ENCODE measurements at places on chromosomes 6 and 20. TPM values are rescaled to one million over a fixed set of nuclear protein-coding genes. Genes with fewer than 3 reads are reported as not detected.

Gene LGSN
- 0.13 TPM for total RNA-seq

Gene BIRC7
- 0.31 TPM for total RNA-seq

Gene RCAN2
- 3.0 TPM for total RNA-seq

Gene SLCO4A1
- 9.4 TPM for total RNA-seq

DNA sequence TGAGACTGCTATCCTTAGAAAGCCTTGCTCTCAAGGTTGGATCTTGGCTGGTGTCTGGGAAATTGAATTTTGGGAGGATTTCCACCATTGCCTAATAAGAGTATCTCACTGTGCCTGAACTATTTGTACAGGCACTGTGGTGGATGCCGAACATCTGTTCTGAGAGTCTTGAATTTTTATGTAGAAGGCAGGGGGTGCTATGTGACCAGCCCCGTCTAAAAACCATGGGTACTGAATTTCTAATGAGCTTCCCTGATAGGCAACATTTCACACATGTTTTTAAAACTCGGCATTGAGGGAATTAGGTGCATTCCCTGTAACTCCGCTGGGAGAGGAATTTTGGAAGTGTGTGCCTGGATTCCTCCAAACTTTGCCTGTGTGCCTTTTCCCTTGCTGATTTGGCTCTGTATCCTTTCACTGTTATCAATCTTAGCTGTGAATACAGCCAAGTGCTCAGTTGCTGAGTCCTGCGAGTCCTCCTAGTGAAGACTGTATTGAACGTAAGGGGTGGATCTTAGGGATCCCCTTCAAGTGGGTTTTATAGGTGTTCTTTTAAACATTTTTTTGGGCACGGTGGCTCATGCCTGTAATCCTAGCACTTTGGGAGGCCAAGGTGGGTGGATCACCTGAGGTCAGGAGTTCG, 27.6 kb upstream of the SCAF8 start:
- no peak overlapping the region for H3K27ac ChIP-seq
- H3K4me1 ChIP-seq, result no peaks in the 10 kb centered on the region
- no peak overlapping the region for H3K4me3 ChIP-seq
- no peak for DNase-seq
- H3K27me3 ChIP-seq, result no peaks in the 10 kb centered on the region

DNA sequence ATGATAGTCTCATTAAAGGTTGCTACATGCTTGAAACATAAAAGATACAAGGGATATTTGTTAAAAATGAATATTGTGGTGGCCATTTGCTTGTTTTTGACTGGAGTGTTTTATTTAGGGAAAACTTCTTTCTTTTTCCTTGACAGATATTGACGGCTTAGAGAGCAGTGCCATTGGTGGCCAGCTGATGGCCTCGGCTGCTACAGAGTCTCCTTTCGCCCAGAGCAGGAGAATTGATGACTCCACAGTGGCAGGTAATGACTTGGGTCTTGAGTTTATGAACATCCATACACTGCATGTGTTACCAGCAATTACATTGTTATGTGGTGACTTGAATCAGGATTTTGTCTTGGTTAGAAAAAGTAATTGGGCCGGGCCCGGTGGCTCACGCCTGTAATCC, 67.5 kb upstream of the PBOV1 start:
- H3K27ac ChIP-seq, result no peak overlapping the region
- DNase-seq, result no peak

- H3K27ac ChIP-seq, result no peak overlapping the region
- H3K4me1 ChIP-seq, result no peaks in the 10 kb centered on the region
- H3K4me3 ChIP-seq, result peak overlapping the region; percentile 99
- no peaks in the 10 kb centered on the region for H3K27me3 ChIP-seq
Measured at GRCh38 chr6:158999154-158999665, 792 bp downstream of the RSPH3 start.

- no peak overlapping the region for H3K27ac ChIP-seq
- H3K4me1 ChIP-seq, result peaks cover 12% of the 10 kb centered on the region
- no peak overlapping the region for H3K4me3 ChIP-seq
- no peaks in the 10 kb centered on the region for H3K27me3 ChIP-seq
Measured at GRCh38 chr6:125526007-125526720, 223.3 kb upstream of the HEY2 start.

DNA sequence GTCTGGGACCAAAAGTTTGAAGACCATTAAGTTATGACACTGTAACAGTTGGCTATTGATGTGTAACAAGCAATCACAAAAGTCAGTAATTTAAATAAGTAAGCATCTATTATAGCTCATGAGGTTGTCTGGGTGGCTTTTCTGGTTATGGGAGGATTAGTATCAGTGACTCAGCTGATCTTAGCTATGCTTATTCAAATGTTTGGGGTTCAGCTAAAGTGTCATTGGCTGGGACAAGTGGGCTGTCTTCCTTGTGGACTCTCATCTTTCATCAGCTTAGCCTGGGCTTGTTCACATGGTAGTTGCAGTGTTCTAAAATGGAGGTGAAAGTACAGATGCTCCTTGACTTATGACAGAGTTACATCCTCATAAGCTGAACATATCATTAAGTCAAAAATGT, 74.6 kb upstream of the LAMP5 start:
- H3K4me1 ChIP-seq, result no peaks in the 10 kb centered on the region
- DNase-seq, result no peak
- no peaks in the 10 kb centered on the region for H3K27me3 ChIP-seq
- peaks cover 33% of the 10 kb centered on the region for H3K36me3 ChIP-seq
- H3K27ac ChIP-seq, result no peak overlapping the region
- no peak overlapping the region for H3K4me3 ChIP-seq

DNA sequence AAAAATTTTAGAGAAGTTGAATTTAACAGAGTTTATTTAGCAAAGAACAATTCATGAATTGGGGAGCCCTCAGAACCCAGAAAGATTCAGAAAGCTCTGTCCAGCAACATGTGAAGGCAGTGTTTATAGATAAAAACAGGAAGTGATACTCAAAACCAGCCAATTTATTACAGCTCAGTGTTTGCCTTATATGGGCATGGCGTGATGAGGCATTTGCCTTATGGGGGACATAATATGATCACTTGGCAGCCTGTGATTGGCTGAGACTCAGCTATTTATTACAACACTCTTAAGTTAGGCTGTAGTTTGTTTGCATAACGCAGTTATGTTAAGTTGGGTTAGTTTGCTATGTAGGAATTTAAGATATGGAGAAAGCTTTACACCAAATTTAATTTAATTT, 11.5 kb downstream of the HLA-DPA1 start:
- no peaks in the 10 kb centered on the region for H3K27me3 ChIP-seq
- DNase-seq, result no peak
- no peak overlapping the region for H3K27ac ChIP-seq
- 0 out of 2 replicates have a peak, but pooled peaks cover 6% of the 10 kb centered on the region for H3K36me3 ChIP-seq
- H3K4me3 ChIP-seq, result no peak overlapping the region

Measured in H9 (cell line).